MCF 10A (cell line): ENCODE measurements at places on chromosomes 12 and 14. TPM values are rescaled to one million over a fixed set of nuclear protein-coding genes. Genes with fewer than 3 reads are reported as not detected.

Gene BCL2L14
- total RNA-seq, result not detected in 2 replicates

Gene STAB2
- not detected in 2 replicates for total RNA-seq

Gene ACVRL1
- total RNA-seq, result not detected in 2 replicates

Gene HIP1R
- total RNA-seq, result 41.6 and 44.6 TPM in 2 replicates

Gene KRT85
- 0.23 TPM in 1 of 2 replicates, not detected in the other for total RNA-seq

Gene THTPA
- 16.8 and 22.4 TPM in 2 replicates for total RNA-seq

Gene NFE2
- total RNA-seq, result 0.40 and 0.64 TPM in 2 replicates

Gene TAS2R46
- total RNA-seq, result 0.69 and 1.1 TPM in 2 replicates

Gene CLEC12A
- total RNA-seq, result not detected in 2 replicates

Gene DIO3
- total RNA-seq, result not detected in 2 replicates

Gene TAS2R30
- 1.9 and 2.1 TPM in 2 replicates for total RNA-seq

Gene REC8
- total RNA-seq, result 6.1 and 12.1 TPM in 2 replicates

Gene ZDHHC22
- not detected in 2 replicates for total RNA-seq

Gene SMIM41
- not detected in 2 replicates for total RNA-seq

Gene IAPP
- total RNA-seq, result not detected in 2 replicates

Gene TAS2R8
- not detected in 2 replicates for total RNA-seq

Gene TAS2R13
- 0.68 and 0.93 TPM in 2 replicates for total RNA-seq

Gene GUCY2C
- not detected in 2 replicates for total RNA-seq

Gene SIX4
- 12.9 and 13.6 TPM in 2 replicates for total RNA-seq

Gene TAS2R43
- not detected in 2 replicates for total RNA-seq

Gene TMEM63C
- 5.1 and 9.3 TPM in 2 replicates for total RNA-seq

Gene COL2A1
- total RNA-seq, result 0.12 TPM in 1 of 2 replicates, not detected in the other

Gene COX6A1
- total RNA-seq, result 475 and 518 TPM in 2 replicates

Gene FOXA1
- 8.6 and 11.2 TPM in 2 replicates for total RNA-seq

Gene PLBD1
- total RNA-seq, result not detected in 2 replicates

Gene OTOGL
- not detected in 2 replicates for total RNA-seq

Gene OR4K14
- total RNA-seq, result not detected in 2 replicates

Gene RIMKLB
- total RNA-seq, result 32.7 and 34.4 TPM in 2 replicates

Gene TPH2
- not detected in 2 replicates for total RNA-seq

Gene CEBPE
- not detected in 2 replicates for total RNA-seq

Gene TRPV4
- 0.09 and 0.15 TPM in 2 replicates for total RNA-seq

Gene PYGL
- total RNA-seq, result 75.4 and 87.3 TPM in 2 replicates
